ENCODE measurements at places on chromosomes 7 and 10. TPM values are rescaled to one million over a fixed set of nuclear protein-coding genes. Genes with fewer than 3 reads are reported as not detected.

The AFAP1L2 gene
- 18.7 TPM for total RNA-seq

The AGBL3 gene
- total RNA-seq = 7.4 TPM

The ZNF394 gene
- 28.8 TPM for total RNA-seq

The C10orf105 gene
- 2.1 TPM for total RNA-seq

The NUTM2E gene
- 0.46 TPM for total RNA-seq

The TFR2 gene
- 9.2 TPM for total RNA-seq

The OR2A1 gene
- total RNA-seq = not detected
